ENCODE measurements at places on chromosomes 13 and 19.

- no peak for DNase-seq
Observed at GRCh38 chr13:43171489-43171888, 148.1 kb downstream of the DNAJC15 start.

- DNase-seq = no peak
Observed at GRCh38 chr19:15843203-15843893, 27.9 kb upstream of the OR10H1 start.

DNA sequence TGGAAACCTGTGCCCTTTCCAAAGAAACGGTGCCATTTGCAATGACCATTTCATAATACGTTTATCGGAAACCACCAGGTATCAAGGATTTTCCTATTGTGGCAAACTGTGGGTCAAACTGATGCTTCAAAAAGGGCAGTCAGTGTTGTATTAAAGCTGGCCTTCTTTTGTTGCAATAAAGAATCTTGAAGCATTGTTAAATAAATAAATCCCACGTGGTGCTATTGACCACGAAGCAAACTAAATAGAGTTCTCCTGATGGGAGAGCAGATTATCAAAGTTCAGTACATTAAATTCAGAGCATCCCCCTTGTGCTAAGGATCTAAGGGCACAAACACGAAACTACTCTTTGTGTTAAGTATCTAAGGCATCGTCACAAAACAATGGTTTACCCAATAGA is 545.9 kb upstream of the MIR17HG start:
- no peak for DNase-seq

GRCh38 chr13:75135325-75135825 is 346.6 kb downstream of the TBC1D4 start:
- DNase-seq = no peak

GRCh38 chr13:31756346-31756745 is 17.0 kb downstream of the RXFP2 start:
- DNase-seq = no peak

DNA sequence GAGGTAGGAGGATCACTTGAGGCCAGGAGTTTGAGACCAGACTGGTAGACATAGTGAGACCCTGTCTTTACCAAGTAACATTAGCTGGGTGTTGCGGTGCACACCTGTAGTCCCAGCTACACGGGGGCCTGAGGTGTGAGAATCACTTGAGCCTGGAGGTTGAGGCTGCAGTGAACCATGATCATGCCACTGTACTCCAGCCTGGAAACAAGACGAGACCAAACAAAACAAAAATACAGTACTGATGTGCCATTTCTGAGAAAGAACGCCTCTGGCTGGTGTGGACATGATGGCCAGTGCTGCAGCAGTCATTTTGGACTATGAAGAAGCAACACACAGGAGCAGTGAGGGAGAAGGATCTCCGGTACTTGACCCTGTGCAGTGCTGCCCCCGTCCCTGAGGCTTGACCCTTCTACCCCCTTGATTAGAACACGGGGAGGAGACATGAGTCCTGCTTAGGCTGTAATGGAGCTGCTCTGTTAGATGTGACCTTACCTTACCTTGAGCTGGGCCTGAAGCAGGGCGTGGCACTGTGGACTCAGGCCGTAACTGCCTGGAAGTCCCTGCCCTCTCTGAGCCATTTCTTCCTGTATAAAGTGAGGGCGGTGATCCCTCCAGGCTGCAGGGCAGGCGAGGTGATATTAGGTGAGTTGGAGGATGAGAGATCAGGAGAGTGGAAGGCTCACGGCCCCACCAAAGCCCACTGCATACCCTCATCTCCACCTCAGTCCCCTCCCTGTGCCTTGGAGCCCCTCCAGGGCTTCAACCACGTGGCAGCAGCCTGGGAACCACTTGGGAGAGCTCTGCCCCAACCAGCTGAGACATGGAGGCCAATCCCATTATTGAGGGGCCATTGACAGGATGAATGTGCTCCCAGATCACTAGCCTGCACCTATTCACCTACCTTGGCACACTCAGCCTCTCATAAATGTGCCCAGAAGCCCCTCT is 5.9 kb downstream of the RPL18A start:
- no peak for DNase-seq

DNA sequence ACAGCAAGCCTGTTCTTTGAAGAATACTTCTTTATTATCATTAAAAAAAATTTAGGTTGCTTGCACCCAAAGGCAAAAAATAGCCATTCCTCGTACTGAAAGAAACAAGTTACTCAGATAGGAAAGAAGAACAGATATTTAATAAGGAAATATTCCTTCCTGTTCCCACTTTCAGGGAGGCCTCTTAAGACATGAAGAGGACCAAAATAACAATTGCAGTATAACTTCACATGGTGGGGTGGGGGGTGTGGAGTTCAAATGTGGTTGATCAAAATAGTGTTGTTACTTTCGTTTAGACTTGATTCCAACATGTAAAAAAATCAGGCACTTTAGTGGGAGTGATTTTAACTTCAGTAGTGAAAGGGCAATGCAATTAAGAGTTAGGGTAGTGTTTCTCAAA is 3.6 kb downstream of the RGCC start:
- no peak for DNase-seq

GRCh38 chr13:109156181-109156935 is 526.9 kb downstream of the MYO16 start:
- DNase-seq = no peak

DNA sequence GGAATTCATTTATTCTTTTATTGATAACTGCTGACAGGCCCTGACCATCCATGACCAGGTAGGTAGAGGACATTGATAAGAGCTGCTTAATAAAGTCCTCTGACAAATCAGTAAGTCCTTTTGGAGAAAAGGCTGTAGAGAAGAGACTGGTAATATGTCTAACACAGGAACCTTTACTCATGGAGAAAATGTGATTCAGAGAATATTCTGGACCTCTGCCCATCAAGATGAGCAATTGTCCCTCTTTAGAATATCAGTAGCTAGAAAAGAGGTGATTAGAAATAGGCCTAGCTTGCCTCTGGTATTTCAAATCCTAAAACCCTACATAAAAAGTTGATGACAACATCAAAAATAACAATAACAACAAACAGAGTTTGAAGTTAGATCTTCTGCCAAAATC is 642.3 kb downstream of the TBC1D4 start:
- no peak for DNase-seq

- DNase-seq = no peak
Observed at GRCh38 chr13:22060187-22060586, 389.3 kb downstream of the FGF9 start.

DNA sequence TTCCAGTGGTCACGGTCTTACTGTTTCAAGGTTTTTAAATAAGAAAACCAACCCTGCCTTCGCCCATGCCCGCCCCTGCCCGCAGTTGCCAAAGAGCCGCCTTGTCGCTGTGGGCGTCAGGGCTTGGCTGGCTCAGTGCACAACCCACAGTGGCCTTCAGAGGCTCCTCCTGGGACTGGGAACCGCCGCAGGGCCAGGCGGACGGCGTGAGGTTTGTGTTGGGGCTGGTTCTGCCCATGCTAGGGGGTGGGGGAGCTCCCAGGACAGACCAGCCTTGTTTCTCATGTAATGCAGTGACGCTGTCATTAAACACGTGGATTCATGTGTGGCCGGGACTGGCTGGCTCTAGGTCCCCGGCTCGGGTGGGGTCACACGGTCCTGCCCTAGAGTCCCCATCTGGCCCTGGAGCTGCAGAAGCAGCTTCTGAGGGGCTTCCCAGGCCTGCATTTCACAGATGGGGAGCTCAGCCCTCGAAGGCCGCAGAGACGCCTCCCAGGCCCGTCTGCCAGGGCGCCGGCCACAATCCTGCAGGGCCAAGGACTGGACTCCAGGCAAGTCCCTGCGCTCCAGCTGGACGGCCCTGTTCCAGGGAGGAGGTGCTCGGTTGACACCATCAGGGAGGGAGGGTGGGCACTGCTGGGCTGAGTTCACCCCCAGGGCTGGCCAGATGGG is 2.4 kb upstream of the TEKTIP1 start:
- DNase-seq = no peak

- DNase-seq = no peak
Observed at GRCh38 chr13:40539576-40540327, 126.7 kb downstream of the FOXO1 start.
